H4 (cell line): ENCODE measurements at places on chromosomes 11 and 22. TPM values are rescaled to one million over a fixed set of nuclear protein-coding genes. Genes with fewer than 3 reads are reported as not detected.

Gene CREB3L1
- 0.60 and 1.3 TPM in 2 replicates for total RNA-seq

Gene MS4A6E
- not detected in 2 replicates for total RNA-seq

Gene OR4B1
- not detected in 2 replicates for total RNA-seq

Gene DLG2
- total RNA-seq = 1.7 and 2.6 TPM in 2 replicates

DNA sequence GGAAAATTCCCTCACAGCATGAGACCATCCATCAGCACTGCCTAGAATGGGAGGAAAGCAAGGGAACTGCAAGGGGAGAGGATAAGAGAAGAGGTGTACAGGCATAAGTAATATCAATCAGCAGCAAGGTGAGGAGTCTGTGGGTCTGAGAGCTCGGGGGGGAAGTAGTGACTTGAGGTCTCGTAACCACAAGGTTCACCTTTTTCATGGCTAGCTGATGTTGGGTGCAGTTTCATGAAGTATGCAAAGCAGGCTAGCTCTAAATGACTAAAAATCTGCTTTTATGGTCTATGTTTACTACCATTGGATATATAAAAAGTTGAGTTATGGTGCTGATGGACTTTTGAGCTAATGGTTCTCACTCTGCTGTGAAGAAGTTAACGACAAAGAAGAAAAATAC lies 35.8 kb downstream of the OR4C6 start:
- no peak for DNase-seq

GRCh38 chr22:23072911-23073491 lies 2.7 kb downstream of the GNAZ start:
- DNase-seq = no peak

- DNase-seq = no peak
These were observed 4.9 kb upstream of the TAGLN start for GRCh38 chr11:117194267-117194666.

DNA sequence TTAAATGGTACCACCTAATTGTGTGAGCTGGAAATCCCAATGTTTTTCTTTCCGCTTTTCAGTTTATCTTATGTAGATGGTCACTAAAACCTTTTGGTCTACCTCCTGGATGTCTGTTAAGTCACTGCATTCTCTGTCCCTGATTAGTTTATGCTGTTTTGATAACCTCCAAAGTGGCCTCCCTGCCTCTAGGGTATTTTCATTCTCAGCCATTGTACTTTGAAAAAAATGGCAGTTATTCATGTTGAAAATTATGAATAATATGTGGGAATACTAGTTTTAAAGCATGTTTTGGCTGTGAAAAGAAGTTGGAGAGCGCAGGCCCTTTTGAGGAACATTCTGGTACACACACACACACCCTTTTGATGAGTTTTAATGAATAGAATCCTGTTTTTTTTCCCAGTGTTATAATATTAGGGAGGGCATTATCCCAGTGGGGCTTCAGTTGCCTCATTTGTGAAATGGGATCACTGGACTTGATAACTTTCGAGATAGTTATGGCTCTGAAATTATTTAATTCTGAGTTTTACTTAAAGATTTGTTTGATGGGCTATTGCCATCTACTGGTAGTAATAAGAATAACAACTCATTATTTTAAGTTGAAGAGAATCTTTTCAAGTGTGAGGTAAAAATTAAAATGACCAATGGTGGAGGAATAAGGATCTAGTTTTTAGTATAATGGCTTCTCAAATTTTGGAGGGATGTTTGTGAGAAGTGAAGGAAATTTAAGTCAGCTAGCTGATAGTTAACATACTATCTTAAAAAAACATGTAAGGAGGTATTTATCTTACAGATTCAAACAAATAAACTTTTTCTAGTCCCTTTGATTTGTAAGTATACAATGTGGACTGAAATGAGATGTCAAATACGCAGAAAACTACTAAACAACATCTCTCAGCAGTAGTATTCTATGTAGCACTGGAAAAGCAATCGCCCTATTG lies 3.9 kb downstream of the FDX1 start:
- DNase-seq = peak; percentile 19

DNA sequence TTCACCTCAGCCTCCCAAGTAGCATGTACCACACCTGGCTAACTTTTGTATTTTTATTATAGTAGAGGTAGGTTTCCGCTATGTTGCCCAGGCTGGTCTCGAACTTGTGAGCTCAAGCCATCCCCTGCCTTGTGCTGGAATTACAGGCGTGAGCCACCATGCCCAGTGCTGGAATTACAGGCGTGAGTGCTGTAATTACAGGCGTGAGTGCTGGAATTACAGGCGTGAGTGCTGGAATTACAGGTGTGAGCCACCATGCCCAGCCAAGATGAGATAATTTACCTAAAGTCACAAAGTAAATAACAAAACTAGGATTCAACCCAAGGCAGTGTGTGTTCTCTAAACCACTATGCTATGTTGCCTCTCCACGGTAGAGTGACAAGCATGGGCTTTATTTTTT lies 3.6 kb upstream of the UBXN1 start:
- no peak for DNase-seq

GRCh38 chr11:35658020-35658948 lies 4.3 kb upstream of the TRIM44 start:
- no peak for DNase-seq

DNA sequence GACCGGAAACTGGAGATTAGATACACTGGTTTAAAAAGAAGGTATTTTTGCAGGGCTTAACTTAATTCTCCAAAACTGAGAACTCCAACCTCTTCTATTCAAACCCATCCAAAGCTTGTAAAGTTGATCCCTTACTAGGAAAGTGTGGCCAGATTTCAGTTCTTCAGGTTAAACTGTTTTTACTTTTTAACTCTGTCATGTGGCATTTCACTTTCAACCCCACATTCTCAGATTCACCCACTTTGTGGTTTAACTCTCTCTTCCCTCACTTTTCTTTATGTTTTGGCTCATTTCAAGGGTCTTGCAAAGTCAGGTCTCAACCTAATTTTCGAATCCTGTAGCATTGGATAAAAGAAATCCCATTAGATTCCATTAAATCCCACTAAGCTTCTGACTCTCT lies 75.4 kb downstream of the MPPED2 start:
- no peak for DNase-seq

- DNase-seq = no peak
These were observed 25.2 kb downstream of the FLRT1 start for GRCh38 chr11:64060861-64061444.

DNA sequence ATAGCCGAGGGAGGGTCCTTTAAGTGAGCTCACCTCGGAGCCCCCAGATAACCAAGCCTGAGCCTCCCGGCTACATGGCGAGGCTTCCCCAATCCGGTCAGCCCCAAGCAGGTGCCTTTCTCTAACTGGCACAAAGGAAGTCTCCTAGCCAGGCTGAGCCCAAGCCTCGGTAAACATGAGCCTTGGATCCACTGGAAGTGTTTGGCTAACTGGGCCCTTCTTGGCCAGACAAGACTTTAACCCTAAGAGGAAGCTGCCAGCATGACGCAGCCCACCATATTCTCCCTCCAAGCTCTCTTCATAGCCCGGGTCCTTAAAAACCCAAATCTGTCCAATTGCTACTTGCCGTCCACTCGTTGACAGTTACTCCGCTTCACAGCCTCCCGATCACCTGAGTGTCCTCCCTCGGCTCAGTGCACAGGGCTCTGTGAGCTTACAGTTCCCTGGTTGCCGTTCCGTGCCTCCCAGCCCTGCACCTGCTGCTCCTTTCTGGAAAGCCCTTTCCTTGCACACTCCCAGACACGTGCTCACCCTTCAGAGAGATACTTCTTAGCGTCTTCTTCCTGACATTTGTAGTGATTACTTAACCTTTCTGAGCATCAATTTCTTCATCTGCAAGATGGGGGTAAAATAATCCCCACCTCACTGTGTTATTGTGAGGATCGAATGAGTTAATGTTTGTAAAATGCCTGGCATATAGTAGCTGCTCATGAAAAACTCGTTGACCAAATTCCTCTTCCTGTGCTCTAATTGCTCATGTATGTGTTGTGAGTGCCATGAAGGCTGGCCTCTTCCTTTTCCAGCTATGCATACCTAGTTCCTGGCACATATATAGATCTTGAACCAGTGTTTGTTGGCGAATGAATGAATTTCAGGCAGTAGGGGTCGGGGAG lies 25.6 kb downstream of the TXN2 start:
- no peak for DNase-seq

DNA sequence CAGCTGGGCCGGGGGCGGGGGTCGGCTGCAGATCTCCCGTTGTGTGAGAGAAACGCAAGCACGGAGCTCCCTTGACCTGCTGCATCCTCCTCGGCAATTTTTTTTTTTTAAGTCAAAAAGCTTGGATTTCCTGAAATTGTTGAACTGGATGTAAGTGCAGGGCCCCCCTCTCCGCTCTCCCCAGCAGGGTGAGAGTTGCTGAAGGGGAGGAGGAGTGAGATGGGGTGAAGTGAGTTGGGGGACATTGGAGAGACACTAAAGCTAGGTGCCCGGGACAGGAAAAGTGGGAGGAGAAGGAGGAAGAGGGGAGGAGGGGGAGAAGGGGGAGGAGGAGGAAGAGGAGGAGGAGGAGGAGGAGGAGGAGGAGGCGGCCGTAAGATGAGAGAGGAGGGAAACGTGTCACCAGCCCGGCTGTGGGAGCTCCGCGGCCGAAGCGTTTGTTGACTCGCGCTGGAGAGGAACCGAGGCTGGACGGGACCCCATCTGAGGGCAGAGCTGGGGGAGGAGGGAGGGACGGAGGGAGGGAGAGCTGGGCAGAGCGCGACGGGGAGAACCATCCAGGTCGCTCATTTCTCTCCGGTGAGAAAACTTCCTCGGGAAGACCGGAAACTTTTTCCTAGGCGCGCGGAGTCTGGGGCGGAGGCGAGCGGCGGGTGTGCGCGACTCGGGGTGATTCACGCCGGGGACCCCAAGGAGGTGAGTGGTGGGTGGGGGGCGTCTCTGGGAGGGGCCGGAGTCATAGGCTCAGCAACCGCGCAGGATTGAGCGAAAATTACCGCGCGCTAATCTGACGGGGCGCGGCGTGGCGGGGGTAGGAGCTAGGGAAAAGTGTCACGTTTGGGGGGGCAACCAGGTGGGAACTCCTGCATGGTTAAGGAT lies 80.2 kb downstream of the PRR5L start:
- peak; percentile 30 for DNase-seq
